ENCODE measurements at places on chromosomes 11 and 22.
A peak's percentile ranks its signal among the peaks of the same experiment; 100 is the strongest.

DNA sequence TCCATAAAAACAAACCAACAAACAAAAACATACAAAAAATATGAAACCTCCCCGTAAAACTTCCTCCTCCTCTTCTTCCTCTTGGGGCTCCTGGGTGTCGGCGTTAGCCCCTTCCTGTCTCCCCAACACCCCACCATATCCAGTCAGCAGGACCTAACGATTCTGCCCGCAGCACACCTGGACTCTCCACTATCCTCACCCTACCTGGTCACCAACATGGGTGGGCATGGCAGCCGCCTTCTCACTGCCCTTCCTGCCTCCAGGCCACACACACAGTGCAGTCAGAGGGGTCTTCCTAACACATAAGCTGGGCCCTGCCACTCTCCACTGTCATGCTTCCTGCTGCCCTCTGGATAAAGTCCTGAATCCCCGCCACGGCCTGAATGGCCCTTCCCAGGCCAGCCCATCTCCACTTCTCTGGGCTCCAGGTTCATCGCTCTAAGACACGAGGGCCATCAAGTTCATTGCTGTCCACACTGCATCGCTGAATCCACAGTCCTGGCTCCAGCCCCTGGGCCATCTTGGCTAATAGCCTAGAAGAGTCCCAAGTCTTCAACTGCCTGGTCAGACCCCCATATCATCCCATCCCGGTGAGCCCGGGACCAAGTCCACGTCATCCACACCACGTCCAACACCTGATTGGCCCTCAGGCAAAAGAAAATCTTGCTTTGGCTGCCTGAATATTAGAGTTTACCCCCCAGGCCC lies 76.2 kb downstream of the IGLL1 start:
- no peak for DNase-seq

DNA sequence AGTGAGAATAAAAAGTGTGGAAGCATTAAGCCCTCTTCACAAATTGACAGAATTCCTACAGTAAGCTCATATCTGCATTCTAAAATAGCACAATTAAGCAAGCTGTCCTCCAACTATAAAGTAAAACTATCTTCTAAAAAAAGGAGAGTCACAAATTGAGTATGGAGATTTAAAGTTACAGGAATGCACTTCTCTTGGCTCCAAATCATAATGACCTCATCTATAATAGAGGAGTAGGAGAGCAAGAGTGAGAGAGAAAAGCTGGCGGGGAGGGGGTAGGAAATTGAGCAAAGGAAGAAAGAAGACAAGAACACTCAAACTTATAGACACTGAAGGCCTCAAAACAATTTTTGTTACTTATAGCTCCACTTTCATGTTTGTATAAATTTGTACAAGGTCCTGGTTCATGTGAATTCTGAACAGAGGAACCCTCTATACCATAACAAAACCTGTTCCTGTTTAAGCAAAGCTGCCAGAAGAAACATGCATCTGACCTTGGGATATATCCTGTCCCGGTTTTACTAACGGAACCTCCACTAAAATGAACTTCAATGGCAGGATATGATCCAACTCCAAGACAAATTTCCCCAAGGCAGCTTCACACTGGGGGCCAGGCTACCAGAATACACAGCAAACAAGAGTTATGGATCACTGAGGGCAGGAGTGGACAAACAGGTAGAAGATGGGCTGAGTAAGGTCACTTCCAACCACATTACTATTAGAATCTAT lies 37.2 kb downstream of the SLC35F2 start:
- no peak for DNase-seq

GRCh38 chr11:69406060-69406459 lies 75.4 kb upstream of the LINC01488 start:
- DNase-seq: no peak

GRCh38 chr11:130915603-130916237 lies 559 bp downstream of the SNX19 start:
- peak; percentile 4 for DNase-seq

DNA sequence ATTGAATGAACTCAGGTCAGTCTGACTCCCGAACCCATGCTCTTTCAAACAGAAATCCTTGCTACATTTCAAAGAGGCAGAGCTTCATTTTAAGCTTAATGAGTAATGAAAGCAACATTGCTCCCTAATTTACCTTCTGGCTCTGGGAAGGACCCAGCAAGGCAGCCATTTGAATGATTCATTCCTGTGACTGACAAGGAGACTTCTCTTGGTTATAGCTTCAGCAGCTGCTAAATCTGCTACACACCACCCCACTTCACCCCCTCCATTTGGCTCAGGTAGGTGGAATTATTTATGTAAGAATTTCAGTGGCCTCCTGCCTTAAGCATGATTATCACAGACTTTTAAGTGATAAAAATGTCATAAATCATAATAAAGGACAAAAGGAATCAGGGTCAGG lies 117.7 kb downstream of the KCNC1 start:
- DNase-seq: no peak

DNA sequence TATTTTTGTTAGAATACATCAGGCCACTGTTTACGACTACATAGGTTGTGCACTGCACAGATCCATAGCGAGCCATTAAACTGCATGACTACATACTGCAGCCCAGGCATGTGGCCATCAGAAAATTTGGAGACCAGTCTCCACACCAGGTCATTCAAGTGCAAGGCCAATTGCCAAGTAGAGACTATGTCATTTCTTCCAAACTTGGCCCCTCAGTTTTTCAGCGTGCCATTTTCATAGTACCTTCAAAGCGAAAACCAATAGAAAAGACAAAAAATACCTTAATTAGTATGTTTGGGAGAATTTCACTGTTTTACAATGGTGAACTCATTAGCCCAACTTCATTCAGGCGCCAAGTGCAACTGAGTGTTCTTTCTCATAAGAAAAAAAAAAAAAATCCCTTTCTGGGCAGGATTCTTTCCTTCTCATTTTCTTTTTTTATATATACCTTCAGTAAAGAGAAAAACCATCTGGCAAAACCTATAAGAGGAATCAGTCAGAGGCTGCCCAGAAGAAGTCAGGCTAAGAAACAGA lies 30.4 kb downstream of the PAMR1 start:
- DNase-seq: no peak

GRCh38 chr11:133892584-133893380 lies 47.5 kb upstream of the SPATA19 start:
- no peak for DNase-seq

GRCh38 chr11:2458321-2458720 lies 13.5 kb downstream of the KCNQ1 start:
- DNase-seq: no peak

DNA sequence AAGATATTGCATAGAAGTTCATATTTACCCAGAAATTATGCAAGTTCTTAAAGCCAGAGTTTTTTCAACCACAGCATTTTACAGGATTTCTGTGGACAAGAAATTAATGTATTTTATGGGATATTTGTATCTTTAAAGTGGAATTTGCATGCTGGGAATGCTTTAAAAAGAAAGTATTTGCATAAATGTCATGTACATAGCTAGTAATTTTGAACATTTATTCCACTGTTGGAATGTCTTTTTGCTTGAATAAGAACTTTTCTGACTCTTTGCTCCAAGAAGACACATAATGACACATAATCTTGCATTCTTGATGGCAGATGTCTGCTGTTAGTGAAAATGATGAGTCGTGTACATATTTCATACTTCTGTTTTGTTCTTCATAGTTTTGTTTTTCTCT lies 66.6 kb downstream of the ATXN10 start:
- no peak for DNase-seq

- DNase-seq: peak; percentile 3
These were observed 309.4 kb upstream of the ZC3H12C start for GRCh38 chr11:109783840-109784239.

DNA sequence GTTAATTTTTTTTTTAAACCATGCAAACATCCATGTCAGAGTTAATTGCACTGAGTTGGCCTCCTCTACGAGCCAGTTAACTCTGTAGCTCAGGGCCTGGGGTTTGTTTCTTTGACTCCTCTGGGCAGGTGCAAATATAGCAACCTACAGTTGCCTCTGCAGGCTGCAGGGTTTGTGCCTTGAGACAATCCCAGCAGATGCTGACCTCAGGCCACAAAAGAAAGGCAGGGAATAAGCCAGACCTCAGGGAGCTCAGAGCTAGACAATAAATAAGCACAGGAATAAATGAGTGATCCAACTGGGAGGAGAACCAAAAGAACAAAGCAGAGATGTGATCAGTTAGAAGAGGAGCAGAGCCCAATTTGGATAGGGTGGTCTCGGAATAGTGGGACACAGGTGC lies 390.8 kb downstream of the SHANK2 start:
- DNase-seq: no peak

GRCh38 chr11:11504071-11504470 lies 117.7 kb downstream of the GALNT18 start:
- DNase-seq: no peak

GRCh38 chr11:72871119-72871518 lies 56.9 kb downstream of the ATG16L2 start:
- no peak for DNase-seq

DNA sequence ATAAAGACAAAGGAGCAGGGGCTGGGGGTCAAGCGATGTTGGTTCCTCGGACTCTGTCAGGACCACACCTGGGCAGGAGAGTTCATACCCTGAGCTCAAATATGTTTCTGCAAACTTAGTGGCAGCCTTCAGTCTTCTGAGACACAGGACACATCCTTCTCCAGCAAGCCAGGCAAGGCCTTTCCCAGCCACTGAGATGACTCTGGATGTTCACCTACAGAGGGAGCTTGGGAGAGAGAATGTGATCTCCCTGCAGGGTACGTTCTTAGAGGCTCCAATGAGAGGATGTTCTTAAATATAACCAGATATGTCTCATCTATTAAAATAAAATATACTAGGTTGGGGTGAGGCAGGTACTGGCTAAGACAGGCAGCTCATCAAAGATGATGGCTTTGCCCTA lies 461.5 kb downstream of the OPCML start:
- DNase-seq: no peak

DNA sequence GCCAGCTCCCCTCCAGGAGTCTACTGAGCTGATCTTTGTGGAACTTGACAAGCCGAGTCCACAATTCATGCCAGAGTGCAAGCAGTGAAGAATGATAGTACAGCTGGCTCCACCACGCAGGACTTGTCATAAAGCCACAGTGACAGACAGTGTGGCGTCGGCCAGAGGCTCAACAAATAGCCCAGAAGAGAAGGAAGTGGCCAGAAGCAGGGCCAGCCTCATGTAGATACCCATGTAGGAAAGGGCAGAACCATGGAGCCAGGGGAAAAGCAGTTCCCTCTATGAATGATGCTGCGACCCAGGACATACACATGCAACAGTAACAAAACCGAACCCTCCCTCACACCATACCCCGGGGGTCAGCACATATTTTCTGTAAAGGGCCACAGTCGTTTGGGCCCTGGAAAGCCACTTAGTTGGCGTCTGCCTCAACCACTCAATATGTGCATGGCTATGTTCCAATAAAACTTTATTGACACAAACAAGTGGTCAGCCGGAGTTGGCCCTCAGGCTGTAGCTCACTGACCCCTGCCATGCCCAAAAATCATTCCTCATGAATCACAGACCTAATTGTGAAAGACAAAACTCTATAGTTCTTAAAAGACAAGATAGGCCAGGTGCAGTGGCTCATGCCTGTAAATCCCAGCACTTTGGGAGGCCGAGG lies 161.4 kb downstream of the BRD1 start:
- DNase-seq: no peak

DNA sequence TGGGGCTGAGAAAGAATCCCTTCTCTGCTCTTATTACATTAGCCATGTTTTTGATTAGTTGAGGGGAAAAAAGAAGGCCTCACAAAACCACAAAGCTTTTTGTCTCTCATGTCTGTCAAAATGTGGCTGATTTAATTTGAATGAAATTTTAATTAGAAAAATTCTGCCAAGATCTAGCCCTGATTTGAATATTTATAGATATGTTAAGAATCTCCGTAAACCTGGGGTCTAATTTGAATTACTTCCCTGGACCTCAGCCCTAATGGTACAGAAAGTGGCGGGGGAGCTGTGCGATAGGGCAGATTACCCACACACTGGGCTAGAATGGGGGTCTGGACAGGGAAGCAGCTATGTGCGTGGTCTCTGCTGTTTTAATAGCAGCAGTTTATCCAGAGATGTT lies 141.3 kb upstream of the TTC12 start:
- DNase-seq: no peak

GRCh38 chr11:36427079-36427478 lies 83.0 kb downstream of the TRAF6 start:
- no peak for DNase-seq

DNA sequence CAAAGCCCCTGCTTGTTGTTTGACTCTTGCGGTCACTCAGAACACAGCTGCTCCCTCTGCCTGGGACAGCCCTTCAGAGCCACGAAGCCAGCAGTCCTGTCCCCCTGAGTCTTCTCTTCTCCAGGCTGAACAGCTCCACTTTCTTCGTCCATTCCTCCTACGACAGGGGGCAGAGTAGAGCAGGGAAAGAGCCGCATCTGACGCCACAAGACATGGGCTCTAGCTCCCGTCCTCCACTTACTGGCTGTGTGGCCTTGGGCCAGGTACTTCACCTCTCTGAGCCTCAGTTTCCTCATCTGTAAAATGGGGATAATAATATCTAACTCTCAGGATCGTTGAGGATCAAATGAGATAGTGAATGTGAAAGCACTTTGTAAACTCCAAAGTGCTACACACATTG lies 29.9 kb downstream of the CHRDL2 start:
- DNase-seq: peak; percentile 11

DNA sequence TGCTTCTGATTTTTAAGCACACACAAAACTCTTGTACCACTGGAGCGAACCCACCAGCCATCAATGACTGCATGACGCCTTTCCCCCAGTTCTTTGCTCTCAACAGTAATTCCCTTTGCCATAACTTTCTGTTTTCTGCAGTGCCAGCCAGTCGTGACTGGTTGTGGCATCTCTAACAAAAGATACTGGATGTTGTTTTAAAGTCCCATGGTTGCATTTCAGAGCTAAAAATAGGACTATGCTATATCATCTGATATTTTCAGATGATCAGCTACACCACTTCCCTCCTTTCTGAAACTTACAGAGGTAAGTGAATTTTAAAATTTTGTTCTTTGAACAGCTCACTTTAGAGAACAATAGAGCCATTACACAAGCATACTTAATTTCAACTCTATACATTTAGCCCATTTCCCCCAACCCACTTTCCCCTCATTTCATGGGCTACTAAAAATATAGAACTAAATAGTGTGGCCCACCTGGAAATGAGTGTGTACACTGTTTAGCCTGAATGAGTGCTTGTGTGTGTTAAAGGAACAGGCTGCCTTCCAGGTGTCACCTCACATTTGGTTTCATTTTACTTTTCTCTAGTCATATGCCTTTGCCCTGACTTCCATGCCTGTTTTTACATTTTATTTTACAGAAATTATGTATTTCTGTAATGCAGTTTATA lies 136.9 kb upstream of the ZC3H12C start:
- DNase-seq: no peak

Measured in activated CD4-positive, alpha-beta T cell treated with anti-CD3 and anti-CD28 coated beads, Interleukin-10, Interleukin-2, amounts not matched to agents 100 ng/mL and 50 ng/mL, durations not matched to agents 16 hours and 8 hours (primary cell).